ENCODE measurements at places on chromosomes 12 and 14.

DNA sequence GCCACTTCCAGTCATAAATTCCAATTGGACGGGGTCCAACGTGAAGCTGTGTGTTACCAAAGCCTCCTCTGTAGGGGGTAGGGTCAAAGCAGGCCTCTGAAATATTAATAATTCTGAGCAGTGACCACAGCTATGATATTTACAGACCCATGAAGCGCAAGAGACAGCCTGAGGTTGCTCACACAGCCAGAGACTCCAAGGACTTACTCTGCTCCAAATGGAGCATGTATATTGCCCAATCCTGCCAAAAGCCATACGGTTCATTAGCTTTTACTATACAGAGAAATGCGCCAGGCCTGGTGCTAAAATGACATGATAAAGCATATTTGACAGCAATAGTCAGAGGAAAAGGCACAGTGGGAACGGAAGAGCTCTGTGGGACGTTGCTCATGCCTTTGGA, 151.3 kb downstream of the PAH start:
- no peaks in the 10 kb centered on the region for H3K36me3 ChIP-seq
- H3K27me3 ChIP-seq = no peaks in the 10 kb centered on the region
- no peak overlapping the region for H3K4me3 ChIP-seq
- H3K4me1 ChIP-seq = no peaks in the 10 kb centered on the region
- no peak for DNase-seq
- H3K27ac ChIP-seq = no peak overlapping the region

DNA sequence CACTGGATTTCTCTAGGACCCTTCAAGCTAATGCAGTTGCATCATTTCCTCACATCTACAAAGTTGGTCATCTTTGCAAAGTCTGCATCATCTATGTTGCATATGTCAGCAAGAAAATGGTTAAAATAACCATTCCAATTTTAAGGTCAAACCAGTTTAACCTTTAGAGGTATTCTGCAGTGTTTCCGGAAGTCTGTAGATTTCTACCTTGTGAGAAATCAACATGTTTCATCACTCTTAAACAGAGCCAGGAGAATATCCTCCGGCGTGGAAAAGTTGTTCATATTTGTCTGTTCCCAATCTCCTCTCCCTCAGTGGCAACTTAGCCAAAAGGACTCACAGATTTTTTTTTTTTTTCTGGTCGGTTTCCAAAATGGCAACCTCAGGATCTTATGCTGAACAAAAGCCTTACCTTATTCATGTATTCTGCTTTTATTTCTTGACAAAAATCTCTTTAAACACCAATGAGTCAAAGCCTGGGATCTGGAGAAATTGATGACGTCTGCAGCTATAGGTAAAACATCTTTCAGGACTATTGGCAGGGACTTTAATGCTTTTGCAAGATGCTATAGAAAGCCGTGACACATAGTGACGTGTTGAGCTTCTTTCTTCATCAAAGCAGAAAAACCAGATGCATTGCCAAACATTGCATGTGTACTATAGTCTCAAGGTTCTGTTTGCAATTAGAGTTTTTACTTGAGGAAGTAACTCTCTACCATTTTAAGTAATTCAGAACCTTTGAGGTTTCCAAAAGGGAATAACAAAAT, 16.0 kb upstream of the CDK17 start:
- DNase-seq = no peak
- H3K4me1 ChIP-seq = no peaks in the 10 kb centered on the region
- H3K36me3 ChIP-seq = no peaks in the 10 kb centered on the region
- no peak overlapping the region for H3K27ac ChIP-seq
- no peaks in the 10 kb centered on the region for H3K27me3 ChIP-seq

GRCh38 chr12:45350861-45351260, 135.0 kb downstream of the ANO6 start:
- H3K4me1 ChIP-seq = peaks cover 13% of the 10 kb centered on the region
- no peak overlapping the region for H3K4me3 ChIP-seq
- no peaks in the 10 kb centered on the region for H3K27me3 ChIP-seq

DNA sequence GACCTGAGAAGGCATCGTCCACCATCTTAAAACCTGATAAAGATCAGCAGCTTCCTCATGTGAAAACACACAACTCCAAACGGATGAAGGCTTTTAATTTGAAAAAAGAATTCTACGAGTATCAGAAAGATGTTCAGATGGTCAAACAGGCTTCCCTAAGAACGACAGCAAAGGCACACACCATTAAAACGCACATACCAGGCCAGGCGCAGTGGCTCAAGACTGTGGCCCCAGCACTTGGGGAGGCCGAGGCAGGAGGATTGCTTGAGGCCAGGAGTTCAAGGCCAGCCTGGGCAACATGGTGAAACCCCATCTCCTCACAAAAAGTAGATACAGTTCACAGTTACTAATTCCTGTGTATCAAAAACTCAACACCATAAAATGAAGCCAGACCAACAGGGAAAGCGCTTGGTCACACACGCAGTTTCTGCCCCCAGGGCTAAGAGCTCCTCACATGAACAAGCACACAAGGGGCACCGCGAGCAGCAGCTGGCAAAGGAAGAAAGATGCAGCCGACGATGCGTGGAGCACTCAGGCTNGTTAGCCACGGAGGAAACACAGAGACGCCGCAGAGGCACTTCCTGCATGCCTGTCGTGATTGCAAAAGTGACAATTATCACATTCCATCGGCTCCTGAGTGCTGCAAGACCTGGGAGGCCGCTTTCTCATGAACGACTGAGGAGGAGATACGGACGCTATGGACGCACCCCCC, 78.0 kb downstream of the NOC4L start:
- 0 out of 2 replicates have a peak, but pooled peaks cover 2% of the 10 kb centered on the region for H3K4me1 ChIP-seq
- no peak overlapping the region for H3K27ac ChIP-seq
- no peaks in the 10 kb centered on the region for H3K36me3 ChIP-seq
- H3K27me3 ChIP-seq = peaks cover 4% of the 10 kb centered on the region
- H3K4me3 ChIP-seq = no peak overlapping the region
- DNase-seq = peak; percentile 7

DNA sequence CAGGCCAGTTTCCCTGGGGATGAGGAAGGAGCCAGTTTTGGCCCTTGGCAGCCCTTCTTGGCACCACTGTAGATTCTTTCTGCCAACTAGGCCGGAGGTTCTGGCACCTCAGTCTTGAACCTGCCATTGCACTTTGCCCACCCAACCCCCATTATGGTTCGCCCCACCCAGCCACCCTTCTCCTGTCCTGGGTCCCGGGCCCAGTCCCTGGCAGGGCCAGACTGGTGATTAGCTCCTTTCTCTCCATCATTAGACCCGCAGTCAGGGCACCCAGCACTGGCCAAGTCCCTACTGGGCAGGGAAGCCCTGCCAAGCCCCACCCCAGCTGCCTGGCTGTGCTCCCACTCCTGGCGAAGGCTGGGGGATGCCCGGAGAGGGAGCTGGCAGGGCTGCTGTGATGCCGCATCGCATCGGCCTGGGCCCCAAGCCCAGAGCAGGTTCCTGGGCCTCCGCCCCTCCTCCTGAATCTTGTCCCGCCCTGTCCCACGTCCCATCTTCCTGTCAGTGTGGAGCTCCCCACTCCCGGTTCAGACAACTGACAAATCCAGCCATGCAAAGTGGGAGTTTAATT, 9.8 kb downstream of the FAM222A start:
- no peak overlapping the region for H3K4me3 ChIP-seq
- H3K36me3 ChIP-seq = no peaks in the 10 kb centered on the region
- H3K27me3 ChIP-seq = no peaks in the 10 kb centered on the region
- H3K27ac ChIP-seq = no peak overlapping the region

DNA sequence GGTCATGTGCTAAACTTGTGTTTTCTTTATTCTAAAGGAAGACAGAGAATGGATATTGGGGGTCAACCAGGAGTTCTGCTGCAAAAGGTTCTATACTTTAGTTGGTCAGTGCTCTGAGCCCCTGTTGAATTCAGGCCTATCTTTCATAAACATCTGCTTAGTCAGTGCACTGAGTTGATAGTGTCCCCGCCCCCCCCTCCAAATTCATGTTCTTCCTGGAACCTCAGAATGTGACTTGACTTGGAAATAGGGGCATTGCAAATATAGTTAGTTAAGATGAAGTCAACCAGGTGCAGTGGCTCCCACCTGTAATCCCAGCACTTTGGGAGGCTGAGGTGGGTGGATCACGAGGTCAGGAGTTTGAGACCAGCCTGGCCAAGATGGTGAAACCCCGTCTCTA, 23.3 kb downstream of the CHST11 start:
- no peak overlapping the region for H3K27ac ChIP-seq
- no peak for DNase-seq
- H3K4me1 ChIP-seq = no peaks in the 10 kb centered on the region
- no peaks in the 10 kb centered on the region for H3K27me3 ChIP-seq

DNA sequence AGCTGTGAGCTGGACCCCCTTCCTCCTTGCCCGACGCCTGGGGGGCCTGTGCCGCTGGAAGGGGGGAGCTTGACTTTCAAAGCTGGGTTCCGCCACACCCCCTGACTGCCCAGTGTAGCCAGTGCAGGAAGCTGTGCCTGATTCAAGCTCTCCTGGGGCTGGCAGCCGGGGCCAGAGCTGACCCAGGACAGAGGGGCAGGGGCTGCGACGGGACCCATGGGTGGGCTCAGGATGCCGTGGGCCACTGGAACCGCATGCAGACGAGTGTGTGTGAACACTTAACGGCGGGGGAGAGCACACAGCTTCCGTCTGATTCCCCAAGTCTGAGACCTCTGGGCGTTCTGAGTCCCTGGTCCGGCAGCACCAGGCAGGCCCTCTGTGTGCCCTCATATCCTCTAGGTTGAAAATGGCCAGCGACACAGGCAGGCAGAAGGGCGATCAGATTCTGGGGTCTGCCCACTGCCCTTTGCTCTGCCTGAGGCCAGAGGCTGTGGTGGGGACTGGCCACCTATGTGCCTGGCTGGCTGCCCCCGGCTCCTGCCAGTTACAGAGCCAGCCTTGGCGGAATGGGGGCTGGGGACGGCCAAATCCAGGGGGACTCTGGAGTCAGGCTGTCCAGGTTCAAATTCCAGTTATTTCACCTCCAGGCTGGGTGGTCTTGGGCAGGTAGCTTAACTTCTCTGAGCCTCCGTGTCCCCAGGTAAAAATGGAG, 54.0 kb downstream of the CYP46A1 start:
- peak overlapping the region; percentile 39 for H3K27ac ChIP-seq
- H3K4me3 ChIP-seq = peak overlapping the region; percentile 45
- H3K4me1 ChIP-seq = peaks cover 16% of the 10 kb centered on the region
- no peaks in the 10 kb centered on the region for H3K27me3 ChIP-seq

DNA sequence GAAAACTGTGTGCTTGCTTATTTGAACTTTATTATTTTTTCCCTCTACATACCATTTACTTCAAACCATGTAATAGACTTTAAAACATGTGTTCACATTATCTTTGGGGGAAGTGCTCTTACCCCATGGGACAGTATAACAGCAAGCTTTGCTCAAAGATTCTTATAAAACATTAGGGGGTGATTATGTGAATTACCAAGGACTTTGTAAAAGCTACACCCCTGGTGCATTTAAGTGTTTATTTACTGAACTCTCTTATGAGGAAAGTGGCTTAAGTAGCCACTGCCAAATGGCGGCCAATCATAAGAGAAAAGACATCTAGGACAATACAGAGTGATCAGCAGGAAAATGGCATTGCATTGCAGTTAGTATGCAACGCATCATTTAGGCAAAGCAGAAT, 70.3 kb downstream of the CAPZA3 start:
- no peak for DNase-seq
- no peaks in the 10 kb centered on the region for H3K36me3 ChIP-seq
- no peak overlapping the region for H3K4me3 ChIP-seq
- no peaks in the 10 kb centered on the region for H3K27me3 ChIP-seq
- H3K4me1 ChIP-seq = no peaks in the 10 kb centered on the region

- H3K36me3 ChIP-seq = no peaks in the 10 kb centered on the region
- no peak overlapping the region for H3K27ac ChIP-seq
- H3K4me1 ChIP-seq = no peaks in the 10 kb centered on the region
- peaks cover 2% of the 10 kb centered on the region for H3K27me3 ChIP-seq
These were observed 8.5 kb upstream of the TTC8 start for GRCh38 chr14:88815980-88816379.
